ENCODE measurements at places on chromosomes 2 and 18. TPM values are rescaled to one million over a fixed set of nuclear protein-coding genes. Genes with fewer than 3 reads are reported as not detected.

The CSRNP3 gene
- 5.4 TPM for total RNA-seq

The CRYBA2 gene
- not detected for total RNA-seq

The ACKR3 gene
- total RNA-seq: 116 TPM

The SCN3A gene
- 19.3 TPM for total RNA-seq

The AMER3 gene
- total RNA-seq: not detected

The CCDC148 gene
- 0.52 TPM for total RNA-seq

The FBLN7 gene
- total RNA-seq: 4.5 TPM

All from aorta (tissue), 5 donors.